Ovary (tissue), 10 donors: ENCODE measurements at places on chromosomes 5 and 9. TPM values are rescaled to one million over a fixed set of nuclear protein-coding genes. Genes with fewer than 3 reads are reported as not detected.
A peak's percentile ranks its signal among the peaks of the same experiment; 100 is the strongest.

DNA sequence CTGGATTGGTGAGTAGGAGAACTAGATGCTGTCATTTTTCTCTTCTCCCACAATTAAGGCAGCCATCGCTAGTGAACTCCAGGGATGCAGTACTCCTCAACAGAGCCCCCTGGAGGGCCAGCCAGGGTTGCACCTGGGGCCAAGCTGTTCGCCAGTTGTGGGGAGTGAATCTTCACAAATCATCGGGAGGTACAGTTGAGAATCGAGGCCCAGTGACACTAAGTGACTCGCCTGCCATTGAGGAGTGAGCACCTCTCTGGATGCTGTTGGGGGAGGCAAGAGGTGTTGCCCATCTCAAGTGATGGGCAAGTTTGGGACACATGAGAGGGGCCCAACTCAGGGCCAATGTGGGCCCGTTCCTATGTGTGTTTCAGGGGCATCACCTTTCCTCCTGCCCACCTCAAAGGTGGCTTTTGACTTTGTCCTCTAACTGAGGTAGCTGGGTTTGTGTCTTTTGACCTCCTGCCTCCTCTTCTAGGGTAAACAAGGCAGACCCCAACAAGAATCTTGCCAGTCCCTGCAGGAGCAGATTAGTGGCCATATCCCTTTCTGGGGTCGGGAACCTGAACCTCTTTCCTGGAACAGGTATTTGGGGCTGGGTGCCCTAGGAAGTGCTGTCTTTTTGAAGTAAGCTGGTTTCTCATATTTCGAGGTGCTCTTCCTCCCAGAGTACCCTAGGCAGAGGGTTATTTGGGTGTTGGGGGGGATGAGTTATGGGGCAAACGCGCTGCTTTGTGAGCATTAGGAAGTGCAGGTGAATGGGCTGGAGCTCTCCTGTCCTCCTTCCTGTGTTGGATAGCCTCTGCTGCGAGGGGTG is 181.2 kb downstream of the MACROH2A1 start:
- no peaks in the 10 kb centered on the region for H3K27me3 ChIP-seq
- no peaks in the 10 kb centered on the region for H3K36me3 ChIP-seq
- no peaks in the 10 kb centered on the region for H3K4me1 ChIP-seq
- DNase-seq, result no peak
- H3K27ac ChIP-seq, result no peak overlapping the region

- H3K36me3 ChIP-seq, result no peaks in the 10 kb centered on the region
- no peak for DNase-seq
- no peak overlapping the region for H3K27ac ChIP-seq
- H3K27me3 ChIP-seq, result no peaks in the 10 kb centered on the region
- no peak overlapping the region for H3K4me3 ChIP-seq
Observed at GRCh38 chr5:85671223-85671970, 946.3 kb upstream of the COX7C start.

- no peaks in the 10 kb centered on the region for H3K4me1 ChIP-seq
- H3K36me3 ChIP-seq, result no peaks in the 10 kb centered on the region
- H3K27me3 ChIP-seq, result no peaks in the 10 kb centered on the region
- DNase-seq, result no peak
- H3K27ac ChIP-seq, result no peak overlapping the region
- H3K4me3 ChIP-seq, result no peak overlapping the region
Observed at GRCh38 chr5:142792865-142793232, 22.7 kb downstream of the ARHGAP26 start.

GRCh38 chr5:82720213-82721086 is 356.7 kb downstream of the TMEM167A start:
- no peaks in the 10 kb centered on the region for H3K27me3 ChIP-seq
- H3K27ac ChIP-seq, result no peak overlapping the region
- H3K4me3 ChIP-seq, result no peak overlapping the region
- no peak for DNase-seq

- H3K4me1 ChIP-seq, result no peaks in the 10 kb centered on the region
- no peak overlapping the region for H3K4me3 ChIP-seq
- H3K27ac ChIP-seq, result no peak overlapping the region
- H3K36me3 ChIP-seq, result no peaks in the 10 kb centered on the region
- H3K27me3 ChIP-seq, result no peaks in the 10 kb centered on the region
- no peak for DNase-seq
Observed at GRCh38 chr5:139385061-139386049, 2.3 kb upstream of the SLC23A1 start.

The PROB1 gene
- 1.0 TPM for polyA plus RNA-seq

GRCh38 chr9:93669958-93670207 is 93.5 kb downstream of the PHF2 start:
- H3K4me3 ChIP-seq, result no peak overlapping the region
- H3K27me3 ChIP-seq, result no peaks in the 10 kb centered on the region
- no peak for DNase-seq
- no peaks in the 10 kb centered on the region for H3K4me1 ChIP-seq

- H3K4me3 ChIP-seq, result no peak overlapping the region
- no peak overlapping the region for H3K27ac ChIP-seq
- no peaks in the 10 kb centered on the region for H3K27me3 ChIP-seq
Observed at GRCh38 chr5:38601863-38602298, 45.4 kb upstream of the LIFR start.

The POU5F2 gene
- 0.06 TPM for polyA plus RNA-seq

- no peak for DNase-seq
- no peaks in the 10 kb centered on the region for H3K27me3 ChIP-seq
- H3K36me3 ChIP-seq, result no peaks in the 10 kb centered on the region
- H3K27ac ChIP-seq, result no peak overlapping the region
- no peak overlapping the region for H3K4me3 ChIP-seq
- H3K4me1 ChIP-seq, result peaks cover 2% of the 10 kb centered on the region
Observed at GRCh38 chr5:7878381-7878873, 9.5 kb downstream of the MTRR start.

GRCh38 chr9:131485728-131486422 is 16.8 kb upstream of the POMT1 start:
- H3K27ac ChIP-seq, result no peak overlapping the region
- no peaks in the 10 kb centered on the region for H3K36me3 ChIP-seq
- H3K4me1 ChIP-seq, result no peaks in the 10 kb centered on the region
- H3K27me3 ChIP-seq, result no peaks in the 10 kb centered on the region
- H3K4me3 ChIP-seq, result no peak overlapping the region
- no peak for DNase-seq

The KIAA0825 gene
- 1.5 TPM for polyA plus RNA-seq

GRCh38 chr9:82106536-82106935 is 118.0 kb downstream of the SPATA31D1 start:
- H3K27ac ChIP-seq, result no peak overlapping the region
- H3K4me3 ChIP-seq, result no peak overlapping the region
- H3K4me1 ChIP-seq, result no peaks in the 10 kb centered on the region
- no peaks in the 10 kb centered on the region for H3K36me3 ChIP-seq

- no peaks in the 10 kb centered on the region for H3K27me3 ChIP-seq
- no peak for DNase-seq
- H3K27ac ChIP-seq, result peak overlapping the region; percentile 57
Observed at GRCh38 chr5:171525085-171525484, 105.6 kb downstream of the FGF18 start.

The FOXD4L3 gene
- not detected for polyA plus RNA-seq

DNA sequence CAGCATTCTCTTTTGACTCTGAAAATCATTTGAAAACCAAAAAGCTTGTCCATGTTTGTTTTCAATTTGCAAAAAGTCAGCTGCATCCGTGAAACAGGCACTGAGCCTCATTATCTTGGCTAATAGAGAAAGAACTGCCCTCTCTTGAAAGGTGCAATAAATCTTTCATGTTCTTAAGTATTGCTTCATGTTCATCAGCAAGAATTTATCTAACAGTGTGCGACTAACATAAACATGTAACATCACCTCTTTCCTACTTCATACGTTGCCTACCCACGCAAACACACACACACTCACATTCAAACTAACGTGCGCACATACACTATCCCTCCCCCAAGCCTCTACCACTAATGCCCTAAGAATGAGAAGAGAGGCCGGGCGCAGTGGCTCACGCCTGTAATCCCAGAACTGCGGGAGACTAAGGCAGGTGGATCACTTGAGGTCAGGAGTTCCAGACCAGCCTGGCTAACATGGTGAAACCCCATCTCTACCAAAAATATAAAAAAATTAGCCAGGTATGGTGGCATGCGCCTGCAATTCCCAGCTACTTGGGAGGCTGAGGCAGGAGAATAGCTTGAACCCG is 629.7 kb upstream of the ZNF608 start:
- no peaks in the 10 kb centered on the region for H3K4me1 ChIP-seq
- H3K27me3 ChIP-seq, result no peaks in the 10 kb centered on the region
- no peak overlapping the region for H3K27ac ChIP-seq
- no peaks in the 10 kb centered on the region for H3K36me3 ChIP-seq

The FAM169A gene
- polyA plus RNA-seq, result 1.7 TPM
